Posterior vena cava (tissue), 2 donors: ENCODE measurements at places on chromosomes 7 and 10.
A peak's percentile ranks its signal among the peaks of the same experiment; 100 is the strongest.

- no peak for DNase-seq
Observed at GRCh38 chr7:112420236-112420861, 29.9 kb upstream of the IFRD1 start.

- DNase-seq, result no peak
Observed at GRCh38 chr7:128867842-128868623, 5.4 kb downstream of the ATP6V1F start.

DNA sequence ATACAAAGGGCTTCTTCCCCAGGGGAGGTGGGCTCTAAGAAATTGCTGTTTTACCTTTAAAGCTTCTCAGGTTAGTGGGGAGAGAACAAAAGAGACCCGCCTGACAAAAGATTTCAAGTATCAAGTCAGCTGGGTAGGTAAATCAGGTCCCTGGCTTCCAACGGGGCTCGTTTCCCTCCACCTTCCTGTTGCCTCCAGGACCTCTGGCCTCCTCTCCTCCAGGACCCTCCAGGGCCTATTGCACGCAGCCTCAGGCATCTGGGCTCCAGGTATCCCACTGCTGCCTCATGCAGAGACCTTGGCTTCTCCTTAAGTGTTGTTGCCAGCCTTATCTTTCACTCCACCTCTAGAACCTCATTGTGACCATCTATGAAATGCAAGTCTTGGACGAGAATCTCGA is 2.9 kb downstream of the BNIP3 start:
- peak; percentile 18 for DNase-seq

DNA sequence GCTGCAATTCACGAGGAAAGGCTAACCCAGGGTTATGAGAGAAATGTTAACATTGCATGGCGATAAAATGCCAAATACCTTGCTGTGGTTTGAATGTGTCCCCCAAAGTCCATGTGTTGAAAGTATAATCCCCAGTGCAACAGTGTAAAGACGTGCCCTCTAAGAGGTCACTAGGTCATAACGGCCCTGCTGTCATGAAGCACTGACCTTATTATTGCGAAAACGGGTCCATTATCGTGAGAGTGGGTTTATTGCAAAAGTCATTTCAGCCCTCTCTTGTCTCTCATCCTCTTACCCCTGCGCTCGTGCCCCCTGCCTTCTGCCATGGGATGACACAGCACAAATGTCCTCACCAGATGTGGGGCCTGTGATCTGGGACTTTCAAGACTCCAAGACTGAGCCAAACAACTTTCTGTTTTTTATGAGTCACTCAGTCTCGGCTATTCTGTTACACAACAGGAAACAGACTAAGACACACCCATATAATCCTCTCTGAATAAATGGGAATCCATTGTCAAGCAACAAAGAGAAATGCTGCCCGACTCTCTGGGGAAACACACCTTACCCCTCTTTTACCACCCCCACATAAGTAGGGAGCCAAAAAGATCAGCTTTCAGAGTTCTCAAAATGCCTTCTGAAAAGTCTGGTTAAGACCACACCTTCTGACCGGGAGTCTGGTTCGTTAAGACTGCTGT is 73.1 kb upstream of the UCN3 start:
- no peak for DNase-seq

DNA sequence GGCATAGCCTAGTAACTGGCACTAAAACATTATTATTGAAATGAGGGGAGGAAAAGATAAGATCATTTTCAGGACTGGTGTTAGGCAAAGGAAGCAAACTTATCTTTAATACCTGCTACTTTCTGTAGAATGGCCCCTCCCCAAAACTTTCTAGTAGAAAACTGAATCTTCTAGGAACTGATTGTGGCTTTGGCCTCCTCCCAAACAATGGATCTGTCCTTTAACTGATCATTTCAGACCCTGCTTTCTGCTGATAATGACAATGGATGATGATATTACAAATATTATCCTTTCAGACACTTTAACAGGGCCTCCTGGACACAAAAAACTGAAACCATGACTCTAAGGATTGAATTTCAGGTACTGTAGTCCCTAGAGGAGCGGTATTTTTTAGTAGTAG is 55.1 kb downstream of the EZH2 start:
- no peak for DNase-seq

DNA sequence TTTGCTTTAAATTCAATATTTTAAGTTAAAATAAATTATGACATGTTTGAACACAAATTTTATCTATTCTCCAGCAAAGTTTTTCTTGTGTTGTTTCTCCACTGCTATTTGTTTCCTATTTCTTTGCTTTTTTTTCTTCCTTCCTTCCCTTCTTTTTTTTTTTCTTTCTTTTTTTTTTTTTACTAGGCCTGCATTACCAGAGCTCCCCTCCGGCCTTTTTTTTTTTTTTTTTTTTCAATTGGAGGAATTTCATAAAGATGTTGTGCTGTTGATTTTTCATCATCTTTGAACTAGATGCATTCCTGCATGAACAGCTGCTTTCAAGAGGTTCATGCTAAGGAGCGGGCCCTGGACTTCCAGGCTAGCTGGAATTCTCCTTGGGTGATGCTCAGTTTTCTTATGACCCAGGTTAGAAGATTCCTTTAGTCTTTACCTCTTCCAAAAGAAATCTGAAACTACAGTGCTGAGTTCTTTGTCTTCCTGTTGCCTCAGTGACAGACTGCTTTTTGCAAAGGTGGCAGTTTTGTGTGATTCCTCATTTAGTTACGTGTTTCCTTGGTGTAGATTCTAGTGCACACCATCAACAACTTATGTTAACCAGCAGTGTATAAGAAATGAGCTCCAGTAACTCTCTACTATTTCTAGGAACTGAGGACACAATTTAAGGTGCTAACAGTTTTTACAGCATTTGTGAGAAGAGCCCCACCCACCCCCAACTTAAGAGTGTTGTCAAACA is 4.8 kb upstream of the CAMK1D start:
- no peak for DNase-seq

DNA sequence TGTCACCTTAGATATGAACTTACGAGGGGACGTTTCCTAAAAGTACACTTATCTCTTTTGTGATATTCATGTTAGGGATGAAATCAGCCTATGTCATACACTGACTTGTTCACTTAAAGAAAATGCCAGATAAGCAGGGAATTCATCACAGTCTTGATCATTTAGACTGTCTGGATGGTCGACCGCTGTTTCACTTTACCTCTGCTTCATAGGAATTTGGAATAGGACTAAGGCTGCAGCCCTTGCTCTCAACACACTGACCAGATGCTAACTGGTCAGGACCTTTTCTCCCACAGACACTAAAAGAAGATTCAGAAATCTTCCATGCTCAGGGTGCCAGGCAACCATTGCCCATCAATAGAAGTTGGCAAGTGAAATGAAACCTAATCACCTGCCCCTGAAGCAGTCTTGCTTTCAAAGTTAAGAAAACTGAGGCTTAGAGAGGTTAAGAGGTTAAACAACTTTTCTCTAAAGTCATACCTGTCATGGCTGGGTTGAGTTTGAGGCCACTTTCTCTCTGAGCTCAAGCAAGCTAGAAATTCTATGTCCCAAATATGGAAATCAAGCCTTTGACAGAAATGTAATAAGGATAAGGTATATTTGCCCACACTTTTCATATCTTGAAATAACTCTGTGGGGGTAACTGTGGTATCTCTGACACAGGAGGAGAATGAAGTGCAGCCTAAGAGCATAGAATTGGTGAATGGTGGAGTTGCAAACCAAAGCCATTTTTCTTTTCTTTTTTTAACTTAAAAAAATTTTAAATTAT is 77.1 kb downstream of the MAP3K8 start:
- DNase-seq, result no peak

DNA sequence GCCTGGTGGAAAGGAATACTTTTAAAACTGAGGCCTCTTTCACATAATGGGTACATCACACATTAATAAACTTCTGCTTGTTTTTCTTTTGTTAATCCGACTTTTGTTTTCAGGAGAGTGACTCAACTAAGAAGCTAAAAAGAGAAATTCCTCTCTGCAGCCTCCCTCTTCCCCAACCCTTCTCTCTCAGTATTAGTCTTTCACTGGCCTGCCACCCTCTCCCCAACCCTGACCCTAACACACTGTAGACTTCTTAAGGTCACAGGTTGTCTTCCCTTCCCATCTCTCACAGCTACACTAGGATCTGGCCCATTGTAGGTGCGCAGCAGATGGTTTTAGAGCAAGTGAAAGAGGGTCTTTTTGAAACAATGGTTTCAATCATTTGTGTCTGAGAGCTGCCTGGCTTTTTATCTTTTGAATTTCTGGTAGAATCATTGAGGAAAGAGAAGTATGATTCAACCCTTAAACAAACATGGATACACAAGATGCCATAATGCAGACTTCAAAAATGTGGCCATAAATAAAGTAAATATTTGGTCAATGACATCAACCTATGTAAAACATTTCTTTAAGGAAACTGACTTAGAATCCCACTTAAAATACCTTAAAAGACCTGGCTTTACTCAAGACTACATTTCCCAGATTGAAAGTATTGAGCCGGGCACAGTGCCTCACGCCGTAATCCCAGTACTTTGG is 17.9 kb upstream of the FFAR4 start:
- DNase-seq, result no peak

- DNase-seq, result no peak
Observed at GRCh38 chr7:28550580-28551186, 138.4 kb downstream of the CREB5 start.

DNA sequence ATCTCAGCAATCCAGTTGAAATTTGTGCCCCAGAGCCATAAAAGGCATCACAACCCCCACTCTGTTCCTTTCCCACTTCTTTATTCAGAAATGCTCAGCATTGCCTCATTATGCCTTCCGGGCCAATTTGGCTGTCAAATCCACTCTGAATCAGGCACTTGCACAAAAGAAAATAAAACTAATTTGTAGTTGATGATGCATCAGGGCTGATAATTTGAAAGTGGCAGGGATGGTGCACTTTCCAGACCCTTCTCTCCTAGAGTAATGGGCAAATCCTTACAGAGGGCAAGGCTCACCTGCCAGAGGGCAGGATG is 147.9 kb upstream of the PDE1C start:
- no peak for DNase-seq

DNA sequence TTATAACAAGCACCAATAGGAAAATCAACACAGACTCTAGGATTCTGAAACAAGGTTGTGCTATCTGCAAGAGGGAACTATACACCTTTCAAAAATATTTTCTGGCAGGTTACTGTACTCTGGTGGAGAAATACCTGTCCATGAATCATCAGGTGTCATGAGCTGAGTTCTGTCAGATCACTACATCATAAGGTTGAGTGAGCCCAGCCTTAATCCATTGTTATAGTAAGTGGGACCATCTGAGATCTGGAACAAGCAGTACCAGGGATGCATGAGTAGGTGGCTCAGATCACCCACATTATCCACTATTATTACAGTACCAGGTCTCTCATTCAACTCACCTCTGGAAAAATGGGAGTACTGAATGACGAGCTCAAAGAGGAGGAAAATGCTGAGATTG is 212.4 kb downstream of the DGKI start:
- DNase-seq, result no peak

GRCh38 chr7:94907026-94907810 is at the start of gene PPP1R9A:
TSS of gene PPP1R9A (plus strand) at chr7:94907594. CDS start at chr7:94910114, 2,520 bp downstream.
- no peak for DNase-seq

GRCh38 chr7:95316588-95316987 is 7.7 kb downstream of the PON1 start:
- DNase-seq, result no peak

GRCh38 chr7:119959811-119960210 is 313.2 kb upstream of the KCND2 start:
- no peak for DNase-seq

GRCh38 chr10:51074238-51075028 is at the start of gene PRKG1:
TSS of gene PRKG1 (plus strand) at chr10:51074487.
- DNase-seq, result peak; percentile 91

DNA sequence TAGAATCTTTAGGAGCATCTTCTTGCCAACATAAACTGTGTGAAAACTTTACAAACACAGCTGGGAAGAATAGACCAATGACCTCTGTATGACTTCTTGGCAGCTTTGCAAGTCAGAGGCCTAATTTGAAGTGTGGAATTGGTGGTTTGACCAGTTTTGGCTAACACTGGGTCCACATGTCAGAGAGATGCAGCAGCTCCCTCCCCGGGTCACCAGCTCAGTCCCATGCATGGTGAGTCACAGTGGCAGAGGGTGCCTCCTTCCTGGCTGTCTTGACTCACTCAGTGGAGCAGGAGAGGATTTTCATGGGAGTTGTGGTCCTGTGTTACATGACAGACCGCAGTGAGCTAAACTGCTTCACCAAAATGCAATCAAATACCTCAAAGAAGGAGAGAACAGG is 8.2 kb upstream of the STARD3NL start:
- DNase-seq, result peak; percentile 84

- no peak for DNase-seq
Observed at GRCh38 chr10:90062786-90063185, 361.4 kb downstream of the KIF20B start.

DNA sequence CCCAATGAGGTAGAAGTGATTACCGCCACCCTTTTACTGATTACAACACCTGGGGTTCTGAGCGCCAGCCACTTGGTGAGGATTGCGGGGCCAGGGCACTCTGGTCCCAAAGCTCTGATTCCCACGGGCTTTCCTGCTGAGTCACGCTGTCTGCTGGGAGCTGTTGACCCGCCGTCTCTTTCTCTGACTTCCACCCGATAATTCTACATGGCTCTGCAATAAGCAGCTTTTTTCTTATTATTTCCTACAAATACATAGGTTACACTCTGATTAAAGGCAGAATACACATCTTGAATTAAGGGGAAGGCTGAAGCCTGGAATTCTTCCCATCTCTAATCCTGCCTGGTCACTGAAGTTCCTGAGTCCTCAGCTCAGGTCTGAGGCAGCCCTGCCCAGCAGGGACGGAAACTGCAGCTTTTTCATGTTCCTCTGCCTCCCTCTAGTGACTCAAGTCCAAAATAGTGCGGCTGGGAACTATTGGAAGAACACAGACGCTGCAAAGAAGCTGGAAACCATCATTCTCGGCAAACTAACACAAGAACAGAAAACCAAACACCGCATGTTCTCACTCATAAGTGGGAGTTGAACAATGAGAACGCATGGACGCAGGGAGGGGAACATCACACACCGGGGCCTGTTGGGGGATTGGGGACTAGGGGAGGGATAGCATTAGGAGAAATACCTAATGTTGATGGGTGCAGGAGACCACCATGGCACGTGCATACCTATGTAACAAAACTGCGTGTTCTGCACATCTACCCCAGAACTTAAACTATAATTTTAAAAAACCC is 178.3 kb downstream of the PRKCQ start:
- DNase-seq, result peak; percentile 88

- peak; percentile 64 for DNase-seq
Observed at GRCh38 chr7:714251-714671, 12.2 kb upstream of the DNAAF5 start.

DNA sequence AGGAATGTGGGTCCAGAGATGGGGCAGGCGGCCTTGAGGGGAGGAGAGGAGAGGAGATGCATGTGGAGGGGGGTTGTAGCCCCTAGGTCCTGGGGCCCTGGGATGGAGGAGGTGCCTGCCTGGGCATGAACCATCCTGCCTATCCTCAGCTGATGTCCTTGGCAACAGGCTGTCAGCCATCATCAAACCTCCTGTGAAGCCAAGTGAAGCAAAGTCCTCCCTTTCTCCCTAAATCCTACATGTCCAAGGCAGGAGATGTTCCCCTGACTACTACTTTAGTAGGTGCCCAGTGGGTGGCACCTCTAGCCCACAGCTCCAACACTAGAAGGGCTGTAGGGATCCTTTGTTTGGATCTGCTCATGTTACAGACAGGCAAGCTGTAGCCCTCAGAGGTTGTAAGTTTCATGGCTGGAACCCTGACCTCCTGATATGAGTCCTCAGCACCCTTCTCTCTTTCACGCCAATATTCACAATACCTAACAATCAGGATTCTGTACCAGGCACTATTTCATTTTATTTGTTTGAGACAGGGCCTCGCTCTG is 66.6 kb upstream of the SYPL1 start:
- DNase-seq, result no peak

- DNase-seq, result no peak
Observed at GRCh38 chr7:44867073-44867995, 18.0 kb downstream of the PURB start.
